ENCODE measurements at places on chromosomes 5 and 9. TPM values are rescaled to one million over a fixed set of nuclear protein-coding genes. Genes with fewer than 3 reads are reported as not detected.

DNA sequence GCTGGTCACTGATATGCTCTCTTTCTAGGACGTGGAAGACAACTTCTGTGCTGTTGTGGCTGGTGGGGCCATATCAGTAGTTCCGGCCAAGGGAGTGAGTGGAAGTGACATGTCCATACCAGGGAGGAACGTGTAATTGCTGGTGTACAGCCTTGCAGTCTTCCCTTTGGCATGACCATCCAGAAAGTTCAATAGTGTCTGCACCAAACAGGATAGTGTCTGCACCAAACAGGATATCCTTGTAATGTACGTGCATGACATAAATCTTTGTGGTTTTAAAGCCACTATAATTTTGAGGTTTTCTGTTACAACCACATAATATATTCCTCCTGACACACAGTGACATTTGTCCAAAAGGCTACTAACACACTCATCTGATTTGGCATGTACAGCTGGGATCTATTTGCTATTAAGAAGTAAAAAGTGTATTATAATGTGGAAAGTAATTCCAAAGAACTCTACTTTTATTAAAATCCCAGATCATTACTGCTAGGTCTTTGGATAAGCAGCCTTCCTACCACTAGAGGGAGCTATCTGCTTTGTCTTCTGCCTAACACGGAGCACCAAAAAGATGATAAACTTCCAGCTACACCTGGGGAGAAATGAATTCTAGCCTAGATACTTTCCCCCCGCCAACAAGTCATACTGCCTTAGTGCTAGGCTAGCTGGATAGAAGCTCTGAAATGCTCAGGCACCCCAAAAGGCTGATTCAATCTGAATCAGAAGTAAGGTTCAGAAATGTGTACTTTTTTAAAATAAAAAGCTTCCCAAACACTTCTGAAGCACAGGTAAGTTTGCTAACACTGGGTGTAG is 52.7 kb downstream of the RNF145 start:
- DNase-seq, result peak; percentile 73

The DNAJC25 gene
- 4.8 TPM for total RNA-seq

The ZNF618 gene
- total RNA-seq, result 20.7 TPM

- DNase-seq, result no peak
Observed at GRCh38 chr5:157747173-157747740, 3.7 kb downstream of the LSM11 start.

The BDP1 gene
- 19.3 TPM for total RNA-seq

The FOXD4L4 gene
- 0.53 TPM for total RNA-seq

- no peak for DNase-seq
Observed at GRCh38 chr9:81633952-81634854, 55.1 kb downstream of the TLE1 start.

DNA sequence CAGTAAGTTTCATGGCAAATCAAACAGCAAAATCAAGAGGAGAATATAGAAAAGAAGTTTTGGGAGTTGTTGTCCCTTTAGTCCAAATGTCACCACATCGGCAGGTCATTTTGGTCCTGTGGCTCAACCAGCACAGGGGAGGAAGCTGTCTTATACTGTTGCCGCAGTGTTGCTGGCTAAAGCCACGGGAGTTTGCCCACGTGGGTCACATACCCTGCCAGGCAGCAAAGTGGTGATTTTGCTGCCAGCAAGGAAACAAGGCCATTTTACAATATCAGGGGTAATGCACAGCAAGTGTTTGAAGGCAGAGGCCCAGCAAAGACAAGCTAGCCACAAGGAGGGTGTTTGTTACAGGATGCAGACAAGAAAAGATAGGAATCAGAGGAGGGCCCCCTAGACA is 14.5 kb downstream of the GABRA6 start:
- DNase-seq, result no peak

The C9orf153 gene
- not detected for total RNA-seq

DNA sequence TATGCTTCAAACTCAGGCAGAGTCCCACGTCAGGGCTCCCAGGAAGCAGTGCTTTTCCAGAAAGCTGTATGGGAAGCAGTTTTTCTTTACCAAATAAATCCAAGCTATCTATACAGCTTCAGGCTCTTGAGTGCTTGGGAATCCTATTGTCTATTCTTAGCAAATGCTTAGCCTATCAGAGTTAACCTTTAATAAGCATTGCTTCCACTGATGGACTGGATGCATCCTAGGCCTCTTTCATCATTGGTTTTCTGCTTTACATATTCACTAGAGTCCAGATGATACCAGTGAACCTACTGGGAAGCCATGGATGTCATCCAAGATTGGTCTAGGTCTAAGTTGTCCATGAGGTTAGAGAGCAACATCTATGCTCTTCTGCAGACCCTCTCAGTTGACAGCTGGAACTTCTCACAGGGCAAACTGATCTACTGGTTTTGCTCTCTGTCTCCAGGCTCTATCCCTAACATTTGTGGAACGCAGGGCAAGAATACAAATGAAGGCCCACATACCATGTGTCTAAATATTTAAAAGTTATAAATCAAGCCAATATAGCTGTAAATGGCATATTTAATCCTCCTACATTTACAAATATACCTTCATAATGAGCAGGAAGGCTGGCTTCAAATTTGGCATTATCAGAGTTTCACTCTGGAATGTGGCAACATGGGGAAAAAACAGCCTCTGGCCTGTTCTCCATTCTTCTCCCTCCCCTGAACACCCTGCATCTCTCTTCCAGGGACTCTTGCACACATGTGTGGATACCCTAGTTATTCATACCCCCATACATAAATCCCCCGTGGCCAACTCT is 49.8 kb upstream of the PLPP1 start:
- no peak for DNase-seq

DNA sequence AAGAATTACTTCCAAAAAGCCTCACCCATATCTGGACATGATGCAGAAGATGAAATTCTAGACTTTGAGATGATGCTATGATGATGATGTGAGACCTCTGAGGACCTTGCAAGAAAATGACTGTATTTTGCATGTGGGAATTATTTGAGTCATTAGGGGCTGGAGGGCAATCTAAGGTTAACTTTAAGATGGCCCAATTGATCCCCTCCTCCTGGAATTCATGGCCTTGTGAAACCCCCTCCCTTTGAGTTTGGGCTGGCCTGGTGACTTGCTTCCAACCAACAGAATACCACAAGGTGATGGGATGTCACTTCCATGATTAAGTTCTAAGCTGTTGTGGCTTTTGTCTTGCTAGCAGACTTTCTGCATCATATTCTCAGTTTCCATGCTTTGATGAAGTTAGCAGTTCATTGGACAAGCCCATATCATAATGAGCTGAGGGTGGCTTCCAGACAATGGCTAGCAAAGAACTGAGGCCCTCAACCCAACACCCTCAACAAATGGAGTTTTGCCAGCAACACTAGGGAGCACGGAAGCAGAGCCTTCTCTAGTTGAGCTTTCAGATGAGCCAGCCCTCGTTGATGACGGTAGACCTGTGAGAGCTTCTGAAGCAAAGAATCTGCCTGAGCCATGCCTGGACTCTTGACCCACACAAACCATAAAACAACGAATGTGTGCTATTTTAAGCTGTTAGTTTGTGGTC is 7.4 kb upstream of the AMACR start:
- no peak for DNase-seq

- no peak for DNase-seq
Observed at GRCh38 chr9:6047020-6047419, 31.6 kb upstream of the RANBP6 start.

- DNase-seq, result no peak
Observed at GRCh38 chr9:82167296-82167695, 178.7 kb downstream of the SPATA31D1 start.

The SLCO6A1 gene
- total RNA-seq, result not detected

DNA sequence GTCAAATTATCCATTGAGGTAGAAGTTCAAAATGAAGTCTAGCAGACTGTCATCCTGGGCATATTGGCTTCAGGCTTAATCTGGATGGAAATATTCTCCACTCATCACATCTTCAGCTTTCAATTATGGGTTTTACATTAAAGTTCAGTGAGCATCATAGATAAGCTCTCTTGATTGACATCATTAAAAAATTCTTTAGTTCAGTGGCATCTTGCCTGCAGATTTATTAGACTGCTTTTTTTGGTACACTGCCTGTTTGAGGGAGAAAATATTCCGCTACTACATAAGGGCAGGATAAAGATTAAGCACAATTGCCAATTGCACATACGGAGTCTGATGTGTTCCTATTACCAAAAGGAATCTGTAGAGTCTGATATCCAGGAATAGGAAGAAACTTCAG is 2353.8 kb downstream of the MAT2B start:
- no peak for DNase-seq

GRCh38 chr9:133188843-133189180 is 20.2 kb downstream of the OBP2B start:
- DNase-seq, result no peak

The NKD2 gene
- total RNA-seq, result 2.2 TPM

The TMEM174 gene
- total RNA-seq, result not detected

DNA sequence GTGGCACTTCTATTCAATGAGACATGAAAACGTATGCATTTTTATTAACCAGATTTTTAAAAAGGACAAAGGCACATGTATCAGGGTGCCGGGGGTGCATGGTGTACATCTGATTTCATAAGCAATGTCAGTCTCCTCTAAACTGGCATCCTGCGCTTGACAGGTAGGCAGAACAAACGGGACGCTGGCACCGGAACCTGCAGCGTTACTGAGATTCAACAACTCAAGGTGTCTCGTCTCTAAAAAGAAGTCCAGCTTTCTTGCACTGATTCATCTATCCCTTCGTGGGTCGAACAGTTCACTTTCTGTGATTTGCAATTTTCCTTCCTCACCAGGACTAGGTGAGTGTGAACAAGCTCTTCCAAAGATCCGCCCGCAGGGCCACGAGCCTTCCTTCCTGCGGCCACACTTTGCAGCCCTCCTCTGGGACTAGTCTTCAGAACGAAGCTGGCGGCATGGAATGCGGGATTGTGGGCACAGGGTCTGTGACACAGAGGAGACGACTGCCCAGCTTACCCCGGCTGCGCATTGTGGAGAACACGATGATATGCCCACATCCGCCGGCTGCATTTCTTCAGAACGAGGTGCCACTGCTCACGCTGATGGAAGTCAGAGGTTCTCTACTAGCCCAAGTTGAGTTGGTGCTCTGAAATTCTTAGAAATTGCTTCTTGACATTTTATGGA is 7.2 kb downstream of the SLC6A3 start:
- no peak for DNase-seq

The SOX30 gene
- not detected for total RNA-seq

DNA sequence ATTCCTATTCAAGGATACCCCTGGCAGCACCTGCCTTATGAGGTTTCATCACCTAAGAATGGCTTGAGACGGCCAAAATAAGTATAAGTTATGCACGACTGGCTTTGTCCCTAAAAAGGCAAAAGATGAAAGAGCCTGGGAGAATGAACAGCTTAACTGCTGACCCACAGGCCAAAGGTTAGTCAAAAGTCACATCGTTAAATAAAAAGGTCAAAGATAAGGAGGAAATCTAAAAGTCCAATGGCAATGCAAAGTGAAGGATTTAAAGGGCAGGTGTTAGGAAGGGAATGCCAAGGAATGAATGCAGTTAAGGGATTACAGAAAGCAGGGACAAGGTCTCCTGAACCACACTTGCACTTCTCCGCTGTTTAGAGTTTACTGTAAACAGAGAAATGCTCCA is 5.6 kb downstream of the TAL2 start:
- DNase-seq, result no peak

The PTTG1 gene
- total RNA-seq, result 81.2 TPM

GRCh38 chr5:518721-519120 is 5.5 kb downstream of the SLC9A3 start:
- DNase-seq, result no peak

DNA sequence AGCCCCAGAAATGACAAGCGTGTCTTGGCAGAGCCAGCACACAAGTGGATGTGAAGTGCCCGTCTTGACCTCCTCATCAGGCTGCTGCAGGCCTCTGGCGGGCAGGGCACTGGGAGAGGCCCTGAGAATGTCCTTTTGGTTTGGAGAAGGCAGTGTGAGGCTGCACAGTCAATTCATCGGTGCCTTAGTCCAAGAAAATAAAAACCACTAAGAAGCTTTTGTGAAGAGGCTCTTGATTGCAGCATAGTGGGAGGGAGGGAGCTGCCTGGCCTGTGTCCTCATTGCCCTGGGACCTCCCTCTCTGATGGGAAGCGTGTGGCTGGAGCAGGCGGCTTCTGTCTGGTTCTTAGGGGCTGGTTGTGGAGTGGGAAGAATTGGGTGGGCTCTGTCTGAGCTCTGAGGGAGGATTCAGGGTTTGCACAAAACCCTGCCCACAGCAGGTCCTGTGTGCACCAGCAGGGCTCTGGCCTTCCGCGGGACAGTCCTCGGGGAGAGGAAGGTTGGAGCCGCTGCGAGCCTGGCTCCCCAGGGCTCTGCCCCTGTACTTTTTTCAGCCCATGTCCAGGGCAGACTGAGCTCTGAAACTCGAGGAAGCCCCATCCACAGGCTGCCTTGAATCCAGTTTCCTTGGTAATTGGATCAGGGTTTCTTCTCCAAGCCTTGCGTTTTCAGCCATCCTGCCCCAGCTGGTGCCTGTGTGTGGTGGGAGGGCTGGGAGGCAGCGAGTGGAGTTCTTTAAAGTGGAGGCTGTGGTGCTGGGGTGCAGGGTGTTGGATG is 1.1 kb downstream of the HRCT1 start:
- DNase-seq, result no peak

GRCh38 chr9:86359151-86359879 is 5.1 kb upstream of the TUT7 start:
- DNase-seq, result no peak

DNA sequence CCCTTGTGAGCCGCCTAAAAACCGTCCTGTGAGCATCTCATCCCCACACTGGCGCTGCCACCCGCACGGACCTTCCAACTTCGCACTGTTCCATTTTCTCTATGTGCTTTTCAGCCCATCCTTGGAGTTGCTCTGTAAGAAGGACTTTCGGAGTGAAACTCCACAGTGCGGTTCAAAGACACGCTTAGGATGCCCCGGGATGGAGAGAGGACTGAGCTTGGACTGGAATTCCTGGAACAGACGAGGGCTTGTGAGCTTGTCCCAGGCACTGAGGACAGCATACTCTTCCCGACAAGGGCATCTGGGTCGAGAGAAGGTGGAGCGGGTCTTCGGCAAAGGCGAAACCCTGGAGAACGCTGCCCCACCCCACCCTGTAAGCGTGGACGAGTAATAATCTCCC is 187.8 kb downstream of the MEF2C start:
- DNase-seq, result no peak

GRCh38 chr5:100252944-100253343 is 282.2 kb upstream of the FAM174A start:
- no peak for DNase-seq

The ZNF366 gene
- total RNA-seq, result 33.7 TPM

The SLC45A2 gene
- not detected for total RNA-seq

DNA sequence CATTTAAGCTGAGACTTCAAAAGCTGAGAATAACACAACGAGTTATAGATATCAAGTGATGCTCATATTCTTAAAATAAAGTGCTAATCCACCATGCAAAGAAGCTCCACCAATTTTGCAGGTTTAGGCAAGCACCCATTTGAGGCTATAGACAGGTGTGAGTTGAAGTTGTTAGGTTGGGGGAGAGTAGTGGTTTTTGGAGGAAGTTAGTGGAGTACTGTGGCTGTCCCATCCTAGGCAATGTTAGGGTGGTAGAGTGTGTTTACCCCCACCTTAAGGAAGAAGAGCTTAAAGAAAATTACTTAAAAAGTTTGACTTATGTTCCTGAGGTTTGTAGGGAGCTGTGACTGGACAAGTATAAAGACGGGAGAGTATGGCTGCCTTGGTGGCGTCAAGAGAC is 98.9 kb upstream of the MAN2A1 start:
- no peak for DNase-seq

- DNase-seq, result no peak
Observed at GRCh38 chr5:150561192-150561512, 53.2 kb downstream of the NDST1 start.

All from glomerular endothelial cell (primary cell).